Umbilical cord (tissue), 2 donors: ENCODE measurements at places on chromosomes 11 and 22. TPM values are rescaled to one million over a fixed set of nuclear protein-coding genes. Genes with fewer than 3 reads are reported as not detected.

GRCh38 chr11:112497826-112498225 lies 237.2 kb upstream of the PLET1 start:
- no peak for DNase-seq

DNA sequence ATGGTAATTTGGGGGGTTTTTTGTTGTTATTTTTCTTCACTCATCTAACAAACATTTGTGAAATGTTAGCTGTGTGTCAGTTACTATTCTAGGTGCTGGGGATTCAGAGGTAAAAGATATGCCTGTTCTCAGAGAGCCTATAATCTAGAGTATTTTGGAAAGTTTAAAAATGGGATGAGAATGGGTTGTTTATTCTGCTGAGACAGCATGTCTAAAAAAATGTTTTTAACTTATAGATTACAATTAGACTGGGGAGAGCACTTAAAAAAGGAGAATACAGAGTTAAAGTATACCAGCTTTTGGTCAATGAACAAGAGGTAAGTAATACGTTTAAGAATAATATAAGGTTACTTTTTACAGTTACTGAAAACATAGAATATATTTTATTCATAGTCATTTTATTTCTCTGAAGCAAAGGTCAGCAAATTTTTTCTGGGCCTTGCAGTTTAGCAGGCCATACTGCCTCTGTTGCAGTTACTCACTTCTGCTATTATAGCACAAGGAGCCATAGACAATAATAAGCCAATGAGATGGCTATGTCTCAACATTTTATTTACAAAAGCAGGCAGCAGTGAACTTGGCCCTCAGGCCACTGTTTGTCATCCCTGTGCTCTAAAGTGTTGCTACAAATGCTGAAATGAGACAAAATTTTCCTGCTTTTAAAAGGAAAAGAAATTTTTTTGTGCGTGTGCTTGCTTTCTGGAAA lies 60.0 kb downstream of the DKK3 start:
- no peak for DNase-seq

- DNase-seq, result no peak
Measured at GRCh38 chr11:124640666-124641065, 18.0 kb downstream of the TBRG1 start.

- DNase-seq, result no peak
Measured at GRCh38 chr11:80856066-80856465, 1415.2 kb upstream of the TENM4 start.

GRCh38 chr11:76939219-76939631 lies 78.5 kb downstream of the ACER3 start:
- DNase-seq, result no peak

GRCh38 chr11:117434481-117434880 lies 106.8 kb downstream of the CEP164 start:
- no peak for DNase-seq

DNA sequence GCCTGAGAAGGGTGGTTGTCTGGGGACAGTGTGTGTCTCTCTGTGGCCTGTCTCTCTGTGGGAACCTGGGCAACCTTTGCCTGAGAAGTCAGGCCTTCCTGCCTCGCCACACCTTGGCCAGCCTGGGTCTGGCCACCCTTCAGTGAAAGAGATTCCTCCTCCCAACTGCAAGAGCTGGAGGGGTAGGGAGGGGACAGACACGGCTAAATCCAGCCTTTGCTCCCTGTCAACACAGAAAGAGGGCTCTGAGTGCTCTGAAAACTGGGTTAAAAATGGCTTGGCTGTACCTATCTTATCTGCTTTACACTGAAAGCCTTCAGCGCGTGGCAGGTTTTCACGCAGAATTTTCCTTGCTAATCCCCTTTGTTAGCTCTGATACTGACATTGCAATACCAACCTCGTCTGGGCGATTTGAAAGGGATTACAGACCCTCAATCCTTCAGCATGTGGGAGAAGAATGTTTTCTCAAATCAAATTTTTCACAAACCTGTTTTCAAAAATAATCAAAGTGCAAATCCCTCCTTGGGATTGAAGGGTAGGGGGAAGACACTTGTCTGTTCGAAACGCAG lies 163.7 kb downstream of the DSCAML1 start:
- DNase-seq, result no peak

- DNase-seq, result no peak
Measured at GRCh38 chr11:34680918-34681586, 60.2 kb downstream of the EHF start.

DNA sequence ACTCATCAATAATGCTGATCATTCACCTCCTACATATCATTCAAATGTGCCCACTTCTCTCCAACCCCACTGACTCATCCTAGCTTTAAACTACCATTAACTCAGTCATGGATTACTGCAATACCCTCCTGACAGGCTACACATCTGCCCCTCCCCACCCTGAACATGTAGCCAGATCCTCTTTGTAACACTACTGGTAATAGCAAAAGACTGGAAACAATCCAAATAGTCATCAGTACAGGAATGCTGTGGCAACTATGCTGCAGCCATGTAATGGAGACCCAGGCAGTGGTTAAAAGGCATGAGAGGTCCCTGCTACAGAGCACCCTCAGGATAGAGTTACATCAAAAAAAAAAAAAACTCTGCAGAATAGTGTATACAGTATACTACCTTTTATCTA lies 16.6 kb downstream of the SLC43A3 start:
- DNase-seq, result no peak

- DNase-seq, result no peak
Measured at GRCh38 chr11:108474664-108475463, 7.5 kb upstream of the C11orf65 start.

DNA sequence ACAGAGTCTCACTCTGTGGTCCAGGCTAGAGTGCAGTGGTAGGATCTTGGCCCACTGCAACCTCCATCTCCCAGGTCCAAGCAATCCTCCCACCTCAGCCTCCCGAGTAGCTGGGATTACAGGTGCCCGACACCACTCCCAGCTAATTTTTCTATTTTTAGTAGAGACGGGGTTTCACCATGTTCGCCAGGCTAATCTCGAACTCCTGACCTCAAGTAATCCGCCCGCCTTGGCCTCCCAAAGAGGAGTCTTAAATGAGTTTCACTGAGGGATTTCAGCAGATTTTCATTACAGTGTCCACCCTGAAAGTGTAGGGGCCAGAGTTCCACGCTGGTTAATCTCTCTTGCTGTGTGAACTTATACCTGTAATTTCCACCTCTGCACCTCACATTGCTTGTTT lies 412 bp upstream of the RPS3 start:
- DNase-seq, result no peak

- no peak for DNase-seq
Measured at GRCh38 chr11:126660761-126661425, 305.4 kb downstream of the ST3GAL4 start.

- no peak for DNase-seq
Measured at GRCh38 chr11:70358753-70359152, 39.6 kb upstream of the CTTN start.

GRCh38 chr22:24390576-24390975 lies 36.8 kb upstream of the ADORA2A start:
- DNase-seq, result peak; percentile 46

- no peak for DNase-seq
Measured at GRCh38 chr22:36586271-36586670, 57.3 kb upstream of the EIF3D start.

DNA sequence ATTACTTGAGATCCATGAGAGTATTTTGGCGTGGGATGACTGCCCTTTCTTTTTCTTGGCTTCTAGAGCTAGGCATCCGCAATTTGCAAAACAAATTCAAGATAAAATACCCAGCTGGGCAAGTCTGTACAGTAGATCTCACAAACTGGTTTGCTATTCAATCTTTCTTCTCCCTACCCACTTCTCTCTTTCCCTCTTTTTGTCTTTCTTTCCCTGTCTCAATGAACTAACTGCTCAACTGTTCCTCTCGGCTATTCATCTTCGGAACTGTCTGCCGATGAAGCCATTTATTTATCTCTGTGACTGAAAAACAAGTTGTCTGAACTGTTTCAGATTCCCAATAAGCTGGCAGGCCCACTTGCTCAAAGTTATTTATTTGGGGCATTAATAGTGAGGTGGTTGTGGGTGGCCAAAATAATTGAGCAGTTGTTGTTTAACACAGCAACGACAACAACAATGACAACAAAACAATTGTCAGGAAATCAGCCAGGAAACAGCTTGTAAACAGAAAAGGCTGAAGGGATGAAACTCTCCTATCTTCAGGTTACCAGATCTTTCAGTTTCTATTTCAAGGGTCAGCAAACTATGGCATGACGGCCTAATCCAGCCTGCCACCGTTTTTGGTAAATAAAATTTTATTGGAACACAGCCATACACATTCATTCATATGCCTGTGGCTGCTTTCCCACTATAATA lies 76.0 kb upstream of the MTMR2 start:
- no peak for DNase-seq

GRCh38 chr11:83863272-83863671 lies 577.1 kb upstream of the CCDC90B start:
- DNase-seq, result no peak

GRCh38 chr11:118439646-118440045 lies 3.4 kb downstream of the KMT2A start:
- DNase-seq, result no peak

DNA sequence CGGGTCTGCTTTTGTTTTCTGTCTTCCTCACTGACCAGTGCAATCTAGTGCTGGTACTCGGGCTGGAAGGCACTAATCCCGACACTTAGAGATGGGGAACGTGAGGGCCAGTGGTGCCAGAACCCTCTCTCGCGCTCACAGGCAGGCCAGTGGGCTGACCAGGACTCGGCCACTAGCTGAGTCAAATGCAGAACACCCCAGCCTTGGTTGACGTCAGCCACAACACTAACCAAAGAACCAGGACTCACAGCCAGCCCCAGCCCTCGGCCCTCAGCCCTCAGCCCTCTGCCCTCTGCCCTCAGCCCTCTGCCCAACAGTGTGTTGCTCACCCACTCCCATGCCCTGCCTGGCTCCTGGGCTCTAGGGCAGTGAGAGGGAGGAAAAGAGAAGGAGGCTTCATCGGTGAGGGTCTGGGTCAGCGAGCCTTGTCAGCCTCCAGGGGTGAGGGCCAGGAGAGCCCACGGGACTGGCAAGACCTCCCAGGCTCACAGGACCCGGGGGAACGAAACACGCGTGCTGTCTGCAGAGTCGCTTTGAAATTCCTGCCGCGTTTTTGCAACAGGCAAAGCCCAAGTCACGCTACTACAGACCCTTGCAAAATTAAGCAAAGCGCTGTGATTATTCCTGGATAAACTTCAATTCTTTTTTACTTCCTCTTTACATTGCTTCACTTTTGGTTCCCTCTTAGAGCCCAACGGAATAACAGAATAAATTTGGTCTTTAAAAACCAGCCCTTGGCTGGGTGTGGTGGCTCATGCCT lies 27.5 kb downstream of the KIAA0930 start:
- peak; percentile 38 for DNase-seq

- no peak for DNase-seq
Measured at GRCh38 chr11:28606930-28607329, 498.7 kb downstream of the METTL15 start.

The NFRKB gene
- total RNA-seq, result 54.2 TPM

The SHISA8 gene
- not detected for total RNA-seq

The WT1 gene
- total RNA-seq, result 0.48 TPM

The EHF gene
- total RNA-seq, result 6.3 TPM

The CHRNA10 gene
- 1.7 TPM for total RNA-seq

The OR51V1 gene
- total RNA-seq, result 15.9 TPM

The NEU3 gene
- 5.1 TPM for total RNA-seq

The CBX6 gene
- total RNA-seq, result 51.8 TPM

The PRR5L gene
- total RNA-seq, result 46.9 TPM

The RAB38 gene
- total RNA-seq, result 27.7 TPM
